NCI-H1105 (cell line): ENCODE measurements at places on chromosomes 13 and 19.

DNA sequence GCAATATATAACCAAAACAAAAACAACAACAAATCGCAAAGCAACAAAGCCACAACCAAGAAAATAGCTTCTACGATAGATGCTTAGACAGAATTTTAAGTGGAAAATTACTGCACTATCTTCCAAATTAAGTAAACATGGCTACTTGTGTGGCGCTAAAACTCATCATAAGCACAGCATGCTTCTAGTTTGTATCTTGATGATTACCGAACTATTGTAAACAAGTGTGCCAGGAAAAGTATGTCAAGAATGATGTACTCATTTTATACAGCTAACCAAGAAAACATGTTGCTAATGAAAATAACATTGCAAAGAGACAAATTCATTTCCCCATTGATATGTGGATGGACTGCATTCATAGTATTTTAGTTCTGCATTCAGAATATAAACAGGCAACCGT is 271.9 kb upstream of the GPC6 start:
- DNase-seq, result no peak

GRCh38 chr13:20702915-20703779 is at the start of gene IL17D:
Gene IL17D, plus strand, starts transcription at chr13:20703699. Its CDS starts 303 bp downstream, at chr13:20704002.
- DNase-seq, result no peak

- peak; percentile 48 for DNase-seq
Measured at GRCh38 chr13:108227651-108228272, 9.6 kb downstream of the ABHD13 start.

DNA sequence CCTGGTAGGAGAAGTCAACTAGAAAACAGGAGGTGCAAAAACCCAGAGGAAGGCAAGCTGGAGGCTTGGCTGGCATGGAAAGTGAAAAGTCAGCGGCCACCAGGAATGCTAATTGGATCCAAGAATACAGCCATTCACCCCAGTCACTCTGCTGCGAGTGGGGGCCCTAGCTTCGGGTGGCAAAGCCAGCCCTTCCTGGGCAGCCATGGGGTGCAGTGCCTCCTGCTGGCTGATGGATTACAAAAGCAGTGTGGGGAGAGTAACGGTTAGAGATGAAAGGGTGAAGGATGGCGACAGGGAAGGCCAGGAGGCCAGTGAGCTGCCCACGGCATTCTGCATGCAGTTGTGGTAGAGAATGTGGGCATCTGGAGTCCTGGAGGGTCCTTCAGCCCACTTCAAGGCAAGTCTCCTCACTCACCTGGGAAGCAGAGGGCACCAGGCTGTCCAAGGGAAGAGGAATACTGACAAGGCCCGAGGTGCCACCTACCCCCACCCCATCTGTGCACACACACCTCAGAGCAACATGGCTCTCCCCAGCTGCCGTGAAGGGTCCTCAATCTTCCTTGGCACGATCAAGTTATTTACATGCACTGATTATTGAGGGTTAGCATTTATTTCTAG is 20.3 kb upstream of the EPHX3 start:
- no peak for DNase-seq

- no peak for DNase-seq
Measured at GRCh38 chr19:46218160-46218559, 11.4 kb upstream of the IGFL1 start.

DNA sequence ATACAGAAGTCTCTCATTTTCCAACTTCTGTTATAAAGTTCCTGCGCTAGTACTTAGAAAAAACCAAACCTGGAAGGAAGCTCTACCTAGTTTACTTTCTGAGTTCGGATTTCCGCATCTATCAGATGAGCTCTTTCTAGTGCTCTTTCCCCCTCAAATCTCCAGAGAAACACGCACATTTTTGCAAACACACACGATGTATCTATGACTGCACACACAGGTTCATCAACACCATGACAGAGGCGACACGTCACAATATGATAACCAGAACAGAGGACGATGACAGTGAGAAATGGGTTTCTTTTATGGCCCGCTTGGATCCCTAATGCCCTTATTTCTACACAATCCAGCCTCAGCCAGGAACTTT is 629 bp upstream of the LRRC63 start:
- peak; percentile 10 for DNase-seq

- DNase-seq, result no peak
Measured at GRCh38 chr19:51194527-51195315, 30.2 kb upstream of the CD33 start.

- DNase-seq, result no peak
Measured at GRCh38 chr13:28953714-28954418, 133.7 kb downstream of the MTUS2 start.

DNA sequence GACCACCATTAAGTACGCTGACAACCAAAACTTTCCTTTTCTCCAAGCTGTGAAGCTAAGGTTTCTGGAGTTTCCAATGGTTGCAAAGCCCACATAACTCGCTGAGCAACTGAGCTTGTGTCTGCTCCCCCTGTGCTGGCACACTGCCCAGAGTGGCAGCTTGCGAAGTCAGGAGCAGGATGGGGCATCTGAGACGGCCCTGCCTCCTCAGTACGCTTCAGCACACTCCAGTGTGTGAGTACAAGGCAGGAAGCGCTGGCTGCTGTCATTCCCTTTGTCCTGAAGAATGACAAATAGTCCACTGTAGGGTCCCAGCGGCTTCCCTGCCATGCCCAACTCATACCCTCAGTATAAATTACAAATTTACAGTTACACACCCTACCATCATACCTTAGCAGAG is 51.5 kb downstream of the SKA3 start:
- DNase-seq, result peak; percentile 35

DNA sequence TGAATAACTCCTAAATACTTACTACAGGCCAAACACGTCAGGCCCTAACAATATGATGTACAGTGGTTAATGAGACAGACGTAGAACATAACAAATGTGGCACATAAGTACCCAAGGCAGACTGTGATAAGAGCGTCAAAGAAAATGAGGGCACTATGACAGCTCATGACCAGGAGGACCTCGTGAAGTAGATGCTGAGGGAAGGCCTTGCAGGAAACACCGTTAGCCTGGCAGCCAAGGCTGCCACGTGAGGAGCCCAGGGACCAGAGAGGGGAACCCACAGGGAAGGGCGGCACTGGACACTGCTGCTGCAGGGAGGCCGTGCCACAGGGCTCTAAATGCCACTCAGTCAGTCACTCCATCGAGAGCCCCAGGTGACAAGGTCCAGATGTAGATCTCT is 5.7 kb downstream of the TUBGCP3 start:
- no peak for DNase-seq

DNA sequence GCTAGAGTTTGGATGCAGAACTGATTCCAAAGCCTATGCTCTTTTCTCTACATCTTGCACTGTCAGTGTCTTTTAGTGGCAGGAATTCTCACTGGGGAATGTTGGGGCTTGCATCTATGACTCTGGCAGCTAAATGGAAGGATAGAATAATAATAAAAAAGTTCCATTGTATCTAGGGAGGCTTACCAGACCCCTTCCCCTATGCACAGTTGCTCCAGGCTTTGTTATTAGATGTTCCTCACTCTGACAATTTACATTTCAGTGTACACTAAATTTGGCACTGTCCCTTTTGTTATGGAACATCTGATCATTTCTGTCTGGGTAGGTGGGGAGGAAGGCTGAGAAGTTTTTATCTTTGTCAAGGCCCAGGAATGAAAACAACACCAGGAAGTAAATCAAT is 3.7 kb upstream of the TRIM13 start:
- no peak for DNase-seq

- peak; percentile 57 for DNase-seq
Measured at GRCh38 chr19:44643605-44644401, at the start of gene PVR. Gene PVR, plus strand, starts transcription at chr19:44643910. Its CDS starts 187 bp downstream, at chr19:44644097.

DNA sequence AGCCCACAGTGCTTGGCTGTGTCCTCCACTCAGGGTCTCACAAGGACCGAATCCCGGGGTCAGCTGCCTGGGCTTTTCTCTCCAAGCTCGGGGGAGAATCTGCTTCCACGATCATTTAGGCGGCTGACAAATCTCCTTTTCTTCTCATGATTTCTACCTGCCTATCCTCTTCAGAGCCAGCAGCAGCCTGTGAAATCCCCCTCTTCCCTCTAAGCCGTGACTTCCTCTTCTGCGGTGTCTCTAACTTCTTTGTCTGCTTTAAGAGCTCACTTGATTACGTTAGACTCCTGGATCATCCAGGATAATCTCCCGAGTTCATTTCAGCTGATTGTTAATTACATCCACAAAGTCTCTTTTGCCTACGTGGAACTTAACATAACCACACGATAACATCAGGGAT is 22.5 kb upstream of the ZNF845 start:
- DNase-seq, result no peak

- DNase-seq, result no peak
Measured at GRCh38 chr19:1618157-1619093, 13.2 kb upstream of the UQCR11 start.

GRCh38 chr13:84844473-84844872 is 954.7 kb downstream of the SLITRK6 start:
- DNase-seq, result no peak

DNA sequence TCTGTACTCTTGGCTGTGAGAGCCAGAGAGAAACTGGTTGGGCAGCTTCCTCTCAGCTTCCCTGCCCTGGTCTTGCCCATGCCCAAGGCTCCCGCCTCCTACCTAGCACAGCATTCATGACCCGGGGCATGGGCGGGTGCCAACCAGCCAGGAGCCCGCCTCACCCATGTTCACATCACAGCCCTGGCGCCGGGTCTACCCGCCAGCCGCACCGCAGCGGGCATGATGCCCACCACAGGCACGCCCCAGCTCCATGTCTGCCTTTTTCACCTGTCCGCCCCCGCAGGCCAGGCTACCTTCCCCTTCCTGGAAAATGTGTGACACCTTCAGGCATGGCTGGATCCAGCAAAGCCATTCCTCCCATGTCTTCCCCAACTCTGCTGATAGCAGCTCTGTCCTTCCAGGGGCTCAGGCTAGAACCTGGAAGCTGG is 42.1 kb downstream of the PTPRS start:
- no peak for DNase-seq

DNA sequence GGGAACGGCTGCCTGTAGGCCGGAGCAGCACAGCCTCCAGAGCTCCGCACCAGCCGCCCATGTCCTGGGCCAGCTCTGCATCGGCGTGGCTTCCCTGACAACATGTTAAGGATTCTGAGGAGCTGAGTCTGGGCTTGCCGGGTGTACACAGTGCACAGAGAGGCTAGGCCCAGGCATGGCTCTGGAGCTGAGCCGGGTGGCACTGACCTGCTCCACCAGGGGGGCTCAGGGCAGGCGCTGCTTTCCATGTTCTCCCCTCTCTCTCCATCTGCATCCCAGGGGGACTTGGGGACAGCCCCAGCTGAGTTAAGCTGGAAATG is 31.6 kb downstream of the AP1M1 start:
- DNase-seq, result no peak

- DNase-seq, result no peak
Measured at GRCh38 chr19:1373042-1373533, 10.6 kb upstream of the NDUFS7 start.

- no peak for DNase-seq
Measured at GRCh38 chr13:86383151-86383550, 583.9 kb upstream of the SLITRK6 start.

- DNase-seq, result peak; percentile 60
Measured at GRCh38 chr13:46622630-46623256, 69.8 kb downstream of the LRCH1 start.

- DNase-seq, result no peak
Measured at GRCh38 chr13:103671547-103671946, 605.3 kb upstream of the SLC10A2 start.

DNA sequence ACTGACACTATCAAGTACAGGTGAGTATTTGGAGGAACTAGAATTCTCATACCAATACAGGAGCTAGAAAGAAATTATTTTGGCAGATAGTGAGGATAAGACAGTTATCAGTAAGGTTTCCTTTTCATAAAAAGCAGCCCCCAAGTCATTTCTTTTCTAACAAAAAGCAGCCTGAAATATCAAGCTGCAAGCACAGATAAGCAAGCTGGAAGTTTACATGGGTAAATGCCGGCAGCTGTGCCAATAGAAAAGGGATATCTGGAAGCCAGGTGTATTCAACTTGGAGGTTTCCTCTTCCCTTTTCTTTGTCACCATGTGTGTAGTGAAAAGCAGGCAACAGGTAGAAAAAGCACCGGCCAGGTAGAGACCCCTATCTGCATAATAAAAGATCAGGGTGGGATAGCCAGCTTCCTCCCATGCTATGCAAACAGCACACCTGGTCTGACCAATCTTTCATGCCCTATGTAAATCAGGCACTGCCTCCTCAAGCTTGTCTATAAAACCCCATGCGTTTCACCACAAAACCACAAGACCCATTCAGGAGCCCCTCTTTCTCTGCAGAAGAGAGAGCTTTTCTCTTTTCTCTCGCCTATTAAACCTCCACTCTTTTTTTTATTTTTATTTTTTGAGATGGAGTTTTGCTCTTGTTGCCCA is 22.9 kb downstream of the CYP4F2 start:
- no peak for DNase-seq

GRCh38 chr13:107339209-107339608 is 771.3 kb upstream of the ARGLU1 start:
- DNase-seq, result no peak

DNA sequence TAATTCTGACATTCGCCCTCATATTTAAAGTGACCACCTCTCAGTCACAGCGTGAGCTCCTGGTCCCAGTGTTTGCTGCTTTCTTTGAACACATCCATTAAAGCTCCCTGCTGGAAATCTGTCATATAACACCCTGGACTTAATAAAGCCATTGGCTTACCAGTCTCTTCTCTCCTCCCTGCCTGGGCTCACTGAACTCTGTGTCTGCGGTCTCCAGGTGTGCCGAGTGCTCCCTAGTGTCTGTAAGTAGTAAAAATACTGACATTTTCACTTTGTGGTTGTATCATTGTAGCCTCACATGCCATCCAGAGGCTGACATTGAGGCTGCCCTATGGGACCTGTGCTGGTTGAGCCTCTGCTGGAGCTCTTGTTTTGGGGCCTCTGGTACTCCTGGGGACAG is 2.6 kb upstream of the PSG11 start:
- no peak for DNase-seq

DNA sequence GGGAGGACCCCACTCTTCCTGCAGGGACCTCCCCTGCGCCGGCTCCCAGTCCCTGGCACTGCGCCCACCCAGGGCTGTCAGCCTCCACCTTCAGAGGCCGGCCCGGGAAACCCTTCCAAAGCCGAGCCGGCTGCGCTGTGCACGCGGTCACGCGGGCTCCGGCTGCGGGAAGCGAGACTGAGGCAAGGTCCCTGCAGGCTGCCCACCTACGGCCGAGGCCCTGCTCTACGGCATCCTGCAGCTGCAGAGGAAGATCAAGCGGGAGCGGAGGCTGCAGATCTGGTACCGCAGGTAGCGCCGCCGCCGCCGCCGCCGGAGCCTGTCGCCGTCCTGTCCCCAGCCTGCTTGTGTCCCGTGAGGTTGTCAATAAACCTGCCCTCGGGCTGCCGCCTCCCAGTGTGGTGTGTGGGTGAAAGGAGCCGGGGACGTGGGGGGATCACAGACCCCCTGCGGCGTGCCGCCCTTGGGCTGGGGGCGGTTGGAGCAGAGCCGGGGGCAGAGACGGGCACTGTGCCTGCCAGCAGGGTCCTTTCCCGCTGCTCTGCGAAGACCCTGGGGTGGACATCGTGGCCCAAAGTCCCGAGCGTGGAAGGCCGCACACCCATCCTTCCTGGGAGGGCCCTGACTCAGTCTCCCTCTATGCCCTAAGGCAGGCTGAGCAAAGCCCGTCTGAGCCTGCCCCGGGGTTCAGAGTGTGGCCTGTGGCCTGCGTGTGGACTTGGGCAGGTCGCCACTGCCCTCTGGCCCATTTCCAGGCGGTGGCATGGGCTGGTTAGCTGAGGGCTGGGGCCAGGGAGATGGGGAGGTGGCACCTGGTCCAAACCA is 5.9 kb downstream of the GAMT start:
- DNase-seq, result peak; percentile 48
